ENCODE measurements at places on chromosomes 6 and 20. TPM values are rescaled to one million over a fixed set of nuclear protein-coding genes. Genes with fewer than 3 reads are reported as not detected.

CCHCR1 gene
- 26.2 TPM for total RNA-seq

ISM1 gene
- 16.0 TPM for total RNA-seq

ZSCAN23 gene
- 1.7 TPM for total RNA-seq

TRAM2 gene
- total RNA-seq: 18.3 TPM

C20orf202 gene
- 0.75 TPM for total RNA-seq

SYTL3 gene
- total RNA-seq: 8.6 TPM

SIRT5 gene
- total RNA-seq: 16.5 TPM

COL19A1 gene
- total RNA-seq: not detected

GABRR1 gene
- not detected for total RNA-seq

C20orf141 gene
- total RNA-seq: 2.3 TPM

BEND3 gene
- total RNA-seq: 1.0 TPM

CSE1L gene
- 62.0 TPM for total RNA-seq

FAM83C gene
- not detected for total RNA-seq

SLC22A1 gene
- 1.5 TPM for total RNA-seq

CASS4 gene
- total RNA-seq: 16.5 TPM

TDP2 gene
- total RNA-seq: 73.1 TPM

KCNQ5 gene
- total RNA-seq: not detected

GTSF1L gene
- total RNA-seq: not detected

HEY2 gene
- total RNA-seq: 4.3 TPM

ZBTB12 gene
- total RNA-seq: 0.88 TPM

CST9 gene
- not detected for total RNA-seq

MAS1 gene
- total RNA-seq: not detected

DSTN gene
- total RNA-seq: 231 TPM

OR2H2 gene
- not detected for total RNA-seq

RNF182 gene
- 1.3 TPM for total RNA-seq

RHAG gene
- total RNA-seq: not detected

PARD6B gene
- 1.9 TPM for total RNA-seq

OR12D3 gene
- total RNA-seq: not detected

CLDN20 gene
- total RNA-seq: not detected

HDGFL1 gene
- not detected for total RNA-seq

KCNK17 gene
- not detected for total RNA-seq

TMEM74B gene
- not detected for total RNA-seq

SLC26A8 gene
- total RNA-seq: 2.0 TPM

SERINC3 gene
- 137 TPM for total RNA-seq

TCF19 gene
- total RNA-seq: 4.4 TPM

GPLD1 gene
- 8.5 TPM for total RNA-seq

SLC12A5 gene
- total RNA-seq: not detected

ADGRG6 gene
- total RNA-seq: 17.3 TPM

GRM4 gene
- total RNA-seq: not detected

MCHR2 gene
- not detected for total RNA-seq

GHRH gene
- not detected for total RNA-seq

GJA10 gene
- not detected for total RNA-seq

FOXA2 gene
- not detected for total RNA-seq
